ENCODE measurements at places on chromosomes 4 and X. TPM values are rescaled to one million over a fixed set of nuclear protein-coding genes. Genes with fewer than 3 reads are reported as not detected.

TMPRSS11A gene
- not detected for polyA plus RNA-seq

TMSB15B gene
- 18.3 TPM for polyA plus RNA-seq

ZFP92 gene
- polyA plus RNA-seq: 0.09 TPM

MYOZ2 gene
- not detected for polyA plus RNA-seq

IGFBP7 gene
- 1.1 TPM for polyA plus RNA-seq

RNF212 gene
- polyA plus RNA-seq: 2.5 TPM

RBM47 gene
- polyA plus RNA-seq: 1.4 TPM

C4orf36 gene
- not detected for polyA plus RNA-seq

DNA sequence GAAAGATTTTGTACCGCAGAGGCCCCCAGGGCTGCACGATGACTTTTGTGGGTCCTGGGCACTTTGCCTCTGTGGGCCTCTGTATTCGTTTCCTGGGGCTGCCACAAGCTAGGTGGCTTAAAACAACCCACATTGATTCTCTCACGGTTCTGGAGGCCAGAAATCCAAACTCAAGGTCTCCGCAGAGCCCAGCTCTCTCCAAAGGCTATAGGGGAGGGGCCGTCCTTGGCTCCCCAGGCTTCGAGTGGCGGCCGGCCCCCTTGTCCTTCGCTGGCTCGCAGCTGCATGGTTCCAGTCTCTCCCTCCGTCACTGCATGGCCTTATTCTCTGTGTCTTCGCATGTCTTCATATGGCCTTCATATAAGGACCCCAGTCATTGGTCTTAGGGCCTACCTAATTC, 241.2 kb downstream of the EVC2 start:
- H3K27ac ChIP-seq: peak overlapping the region; percentile 6
- H3K36me3 ChIP-seq: no peaks in the 10 kb centered on the region
- H3K4me3 ChIP-seq: no peak overlapping the region
- H3K4me1 ChIP-seq: peaks cover 3% of the 10 kb centered on the region
- no peak for DNase-seq
- H3K27me3 ChIP-seq: no peaks in the 10 kb centered on the region

DNA sequence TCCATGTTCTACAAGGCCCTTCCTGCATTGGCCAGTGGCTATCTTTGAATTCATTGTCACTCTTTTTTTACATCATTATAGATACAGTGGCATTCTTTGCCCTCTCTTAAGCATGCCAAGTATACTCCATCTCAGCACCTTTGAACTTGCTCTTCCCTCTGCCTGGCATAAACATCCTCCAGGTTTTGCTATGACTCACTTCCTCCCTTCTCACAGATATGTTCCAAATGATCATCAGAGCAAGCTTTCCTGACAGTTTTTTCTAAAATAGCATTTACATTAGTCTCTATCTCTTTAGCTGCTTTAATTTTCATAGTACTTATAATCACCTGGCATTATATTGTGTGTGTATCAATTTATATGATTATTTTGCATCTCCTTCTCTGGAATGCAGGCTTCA, 553.3 kb upstream of the MAGEB2 start:
- no peaks in the 10 kb centered on the region for H3K27me3 ChIP-seq
- H3K4me3 ChIP-seq: no peak overlapping the region
- H3K27ac ChIP-seq: no peak overlapping the region

DNA sequence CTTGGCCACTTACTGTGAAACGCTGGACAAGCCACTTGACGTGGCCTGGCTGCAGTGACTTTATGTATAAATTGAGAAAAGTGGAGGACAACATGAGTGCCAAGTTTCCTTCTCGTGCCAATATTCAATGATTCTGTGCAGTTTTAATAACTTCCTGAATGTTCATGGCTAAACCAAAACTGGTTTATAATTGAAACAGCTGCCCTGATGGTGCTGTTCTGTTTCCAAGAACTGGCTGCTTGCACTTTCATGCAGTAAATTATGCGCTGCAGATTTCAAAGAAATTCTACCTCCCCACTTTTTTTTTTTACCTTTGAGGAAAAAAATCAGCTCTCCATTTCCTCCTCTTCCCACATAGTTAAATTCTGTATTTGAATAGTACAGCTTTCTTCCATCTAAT, 205.2 kb upstream of the CASK start:
- H3K36me3 ChIP-seq: no peaks in the 10 kb centered on the region
- DNase-seq: no peak
- no peak overlapping the region for H3K27ac ChIP-seq
- no peaks in the 10 kb centered on the region for H3K27me3 ChIP-seq
- peaks cover 48% of the 10 kb centered on the region for H3K4me1 ChIP-seq
- H3K4me3 ChIP-seq: no peak overlapping the region

DNA sequence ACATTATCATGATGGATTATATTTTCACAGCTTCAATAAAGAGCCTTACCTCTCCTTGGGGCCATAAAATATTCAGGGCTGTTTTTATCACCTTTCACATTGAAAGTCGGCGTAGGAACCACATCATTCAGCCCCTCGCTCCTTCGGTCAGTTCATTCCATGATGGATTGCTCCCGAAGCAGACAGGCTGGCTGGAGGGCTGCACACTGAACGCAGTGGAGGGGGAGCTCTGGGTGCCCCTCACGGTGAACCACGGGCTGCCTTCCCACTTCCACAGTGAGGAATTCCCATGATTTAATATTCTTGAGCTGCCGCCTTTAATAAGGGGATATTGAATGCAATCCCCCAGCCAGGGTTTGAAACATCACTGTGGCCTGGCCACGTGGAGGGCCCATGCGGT, 16.0 kb downstream of the PPP2R2C start:
- no peaks in the 10 kb centered on the region for H3K4me1 ChIP-seq
- H3K36me3 ChIP-seq: no peaks in the 10 kb centered on the region
- no peak overlapping the region for H3K27ac ChIP-seq
- peaks cover 13% of the 10 kb centered on the region for H3K27me3 ChIP-seq

DNA sequence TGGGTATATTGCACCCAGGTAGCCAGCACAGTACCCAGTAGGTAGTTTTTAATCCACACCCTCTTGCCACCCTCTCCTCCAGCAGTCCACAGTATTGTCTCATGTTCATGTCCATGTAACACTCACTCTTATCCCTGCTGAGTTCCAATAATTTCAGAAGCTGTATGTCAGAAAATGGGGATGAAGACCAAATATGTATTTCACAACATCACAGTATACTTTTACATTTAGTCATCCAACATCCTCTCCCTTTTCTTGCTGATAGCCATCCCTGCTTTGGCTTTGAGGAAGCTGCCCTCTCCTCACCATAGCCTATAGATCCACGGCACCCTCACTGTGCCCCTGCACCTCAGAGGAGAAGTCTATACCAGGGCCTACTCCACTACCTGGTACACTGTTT, 126.0 kb upstream of the LDB2 start:
- no peak for DNase-seq
- H3K27ac ChIP-seq: no peak overlapping the region
- no peaks in the 10 kb centered on the region for H3K36me3 ChIP-seq
- H3K4me3 ChIP-seq: no peak overlapping the region
- no peaks in the 10 kb centered on the region for H3K4me1 ChIP-seq

DNA sequence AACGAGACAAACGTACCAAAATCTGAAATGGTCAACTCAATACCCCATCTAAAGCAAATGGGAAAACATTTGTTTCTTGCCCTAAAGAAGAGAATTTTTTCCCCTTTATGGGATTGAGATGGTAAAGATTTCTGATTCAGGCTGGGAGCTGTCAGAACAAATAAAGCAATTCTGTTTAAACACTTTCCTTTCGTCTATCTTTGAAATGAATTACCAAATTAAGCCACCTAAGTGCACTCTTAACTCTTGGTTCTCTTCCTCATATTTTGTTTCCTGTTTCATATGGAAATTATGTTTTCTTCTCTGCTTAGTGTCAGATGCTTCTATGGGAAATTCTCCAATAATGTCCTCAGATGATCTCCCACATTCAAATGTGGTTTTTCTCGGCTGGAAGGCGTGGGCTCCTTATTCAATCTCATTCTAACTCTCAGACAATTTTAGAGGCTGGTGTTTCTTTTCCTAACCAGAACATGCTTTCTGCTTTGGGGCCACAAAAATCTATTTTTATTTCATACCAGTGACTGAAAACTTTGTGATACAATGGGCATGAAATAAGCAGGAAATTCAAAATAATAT, 50.3 kb upstream of the HPF1 start:
- peaks cover 9% of the 10 kb centered on the region for H3K27me3 ChIP-seq
- no peaks in the 10 kb centered on the region for H3K36me3 ChIP-seq
- no peak overlapping the region for H3K4me3 ChIP-seq
- H3K4me1 ChIP-seq: no peaks in the 10 kb centered on the region
- H3K27ac ChIP-seq: no peak overlapping the region
- DNase-seq: no peak

- no peaks in the 10 kb centered on the region for H3K36me3 ChIP-seq
- H3K4me1 ChIP-seq: no peaks in the 10 kb centered on the region
- no peak overlapping the region for H3K4me3 ChIP-seq
- no peak overlapping the region for H3K27ac ChIP-seq
- no peaks in the 10 kb centered on the region for H3K27me3 ChIP-seq
- no peak for DNase-seq
Observed at GRCh38 chr4:172708184-172708583, 460.4 kb upstream of the GALNT7 start.

- DNase-seq: no peak
- peaks cover 3% of the 10 kb centered on the region for H3K4me1 ChIP-seq
- no peak overlapping the region for H3K4me3 ChIP-seq
Observed at GRCh38 chr4:15935504-15936402, 2.8 kb downstream of the FGFBP1 start.

DNA sequence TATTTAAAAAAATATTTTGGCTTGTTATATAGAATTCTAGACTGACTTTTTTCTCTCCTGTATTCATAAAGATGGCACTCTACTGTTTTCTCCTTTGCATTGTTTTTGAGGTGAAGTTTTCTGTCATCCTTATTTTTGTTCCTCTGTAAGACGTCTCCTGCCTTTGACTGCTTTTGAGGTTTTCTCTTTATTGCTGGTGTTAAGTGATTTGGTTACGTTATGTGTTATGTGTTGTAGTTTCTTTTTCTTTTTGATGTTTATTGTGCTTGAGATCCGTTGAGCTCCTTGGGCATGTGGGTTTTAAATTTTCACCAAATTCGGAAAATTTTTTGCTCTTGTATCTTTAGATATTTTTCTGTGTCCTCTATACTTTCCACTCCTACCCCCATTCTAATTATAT, 50.0 kb downstream of the KDM6A start:
- H3K4me1 ChIP-seq: peaks cover 88% of the 10 kb centered on the region
- H3K27ac ChIP-seq: peak overlapping the region; percentile 71
- no peak for DNase-seq
- no peaks in the 10 kb centered on the region for H3K27me3 ChIP-seq

DNA sequence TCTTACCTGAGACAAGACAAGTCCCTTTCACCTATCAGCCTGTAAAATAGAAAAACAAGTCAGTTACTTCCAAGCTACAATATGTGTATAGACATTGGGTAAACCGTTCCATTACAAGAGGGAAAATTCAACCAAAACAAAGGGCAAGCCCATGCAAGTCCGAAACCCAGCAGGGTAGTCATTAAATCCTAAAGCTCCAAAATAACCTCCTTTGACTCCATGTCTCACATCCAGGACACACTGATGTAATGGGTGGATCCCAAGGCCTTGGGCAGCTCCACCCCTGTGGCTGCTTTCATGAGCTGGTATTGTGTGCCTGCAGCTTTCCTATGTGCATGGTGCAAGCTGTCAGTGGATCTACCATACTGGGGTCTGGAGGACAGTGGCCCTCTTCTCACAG, 14.7 kb upstream of the FAM47B start:
- no peaks in the 10 kb centered on the region for H3K27me3 ChIP-seq
- no peak overlapping the region for H3K4me3 ChIP-seq
- no peak overlapping the region for H3K27ac ChIP-seq
- no peak for DNase-seq

- no peaks in the 10 kb centered on the region for H3K4me1 ChIP-seq
- H3K27ac ChIP-seq: no peak overlapping the region
- H3K36me3 ChIP-seq: no peaks in the 10 kb centered on the region
- peaks cover 20% of the 10 kb centered on the region for H3K27me3 ChIP-seq
Observed at GRCh38 chr4:163384434-163384833, 40.7 kb downstream of the NPY5R start.

- no peaks in the 10 kb centered on the region for H3K36me3 ChIP-seq
- no peak overlapping the region for H3K4me3 ChIP-seq
- no peak for DNase-seq
Observed at GRCh38 chrX:152844256-152844655, 13.4 kb downstream of the NSDHL start.

- H3K27ac ChIP-seq: no peak overlapping the region
- no peak overlapping the region for H3K4me3 ChIP-seq
- H3K36me3 ChIP-seq: no peaks in the 10 kb centered on the region
- H3K4me1 ChIP-seq: no peaks in the 10 kb centered on the region
- H3K27me3 ChIP-seq: no peaks in the 10 kb centered on the region
Observed at GRCh38 chr4:187993827-187994226, 1.7 kb upstream of the ZFP42 start.

GRCh38 chr4:170875868-170876267, 786.1 kb upstream of the AADAT start:
- H3K27ac ChIP-seq: no peak overlapping the region
- H3K27me3 ChIP-seq: no peaks in the 10 kb centered on the region
- H3K36me3 ChIP-seq: no peaks in the 10 kb centered on the region
- no peak overlapping the region for H3K4me3 ChIP-seq
- H3K4me1 ChIP-seq: no peaks in the 10 kb centered on the region

DNA sequence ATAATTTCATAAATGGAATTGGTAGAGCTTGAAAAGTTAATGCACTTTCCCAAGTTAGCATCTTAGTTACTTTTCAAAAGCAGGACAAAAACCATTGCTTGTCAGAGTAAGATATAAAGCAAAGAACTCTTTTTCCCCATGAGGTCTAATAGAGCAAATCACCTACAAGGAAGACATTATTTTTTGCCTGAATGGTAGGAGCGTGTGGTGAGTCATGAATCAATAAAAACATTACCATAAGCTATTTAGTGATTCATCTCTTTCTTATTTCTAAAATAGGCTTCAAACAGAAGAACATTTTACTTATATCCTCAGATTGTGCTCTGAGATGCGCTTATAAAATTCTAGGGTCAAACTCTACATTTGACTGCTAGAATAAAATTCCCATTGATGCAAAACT, 109.4 kb upstream of the GPRIN3 start:
- no peak overlapping the region for H3K4me3 ChIP-seq
- H3K4me1 ChIP-seq: no peaks in the 10 kb centered on the region

DNA sequence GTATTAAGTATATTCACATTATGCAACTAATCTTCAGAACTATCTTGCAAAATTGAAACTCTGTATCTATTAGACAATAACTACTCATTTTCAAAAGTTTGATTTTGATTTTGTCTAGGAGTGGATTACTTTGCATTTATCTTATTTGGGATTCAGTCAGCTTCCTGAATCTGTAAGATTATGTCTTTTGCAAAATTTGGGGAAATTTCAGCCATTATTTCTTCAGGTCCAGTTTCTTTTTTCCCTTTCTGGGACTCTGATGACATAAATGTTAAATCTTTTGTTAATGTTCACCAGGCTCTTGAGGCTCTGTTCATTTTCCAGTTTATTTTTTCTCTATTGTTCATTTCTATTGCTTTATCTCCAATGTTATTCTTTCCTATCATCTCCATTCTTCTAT, 15.0 kb downstream of the RPS6KA3 start:
- peaks cover 11% of the 10 kb centered on the region for H3K36me3 ChIP-seq
- peaks cover 21% of the 10 kb centered on the region for H3K4me1 ChIP-seq
- H3K27ac ChIP-seq: no peak overlapping the region
- no peak for DNase-seq
- no peak overlapping the region for H3K4me3 ChIP-seq

Data from naive B cell (primary cell).